ENCODE measurements at places on chromosomes 12 and 14.

DNA sequence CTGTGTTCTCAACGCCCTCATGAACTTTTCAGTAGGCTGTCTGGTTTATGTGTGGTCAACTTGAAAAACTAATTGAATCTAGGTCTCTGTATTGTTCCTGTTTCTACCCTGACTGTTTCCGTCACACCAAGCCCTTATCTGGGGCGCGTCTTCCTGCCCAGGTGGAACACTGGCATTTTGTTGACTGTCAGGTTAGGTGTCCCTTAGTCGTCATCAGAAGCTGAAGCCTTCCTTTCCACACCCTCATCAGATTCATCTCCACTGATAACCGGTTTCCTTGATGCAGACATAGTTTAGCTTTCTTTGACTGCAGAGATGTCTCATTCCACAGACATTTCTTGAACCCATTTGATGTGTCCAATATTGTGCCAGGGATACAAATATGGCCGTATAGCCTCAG, 96.5 kb downstream of the DUSP16 start:
- DNase-seq: peak; percentile 42

GRCh38 chr14:105042813-105043212, 21.9 kb upstream of the CDCA4 start:
- no peak for DNase-seq

DNA sequence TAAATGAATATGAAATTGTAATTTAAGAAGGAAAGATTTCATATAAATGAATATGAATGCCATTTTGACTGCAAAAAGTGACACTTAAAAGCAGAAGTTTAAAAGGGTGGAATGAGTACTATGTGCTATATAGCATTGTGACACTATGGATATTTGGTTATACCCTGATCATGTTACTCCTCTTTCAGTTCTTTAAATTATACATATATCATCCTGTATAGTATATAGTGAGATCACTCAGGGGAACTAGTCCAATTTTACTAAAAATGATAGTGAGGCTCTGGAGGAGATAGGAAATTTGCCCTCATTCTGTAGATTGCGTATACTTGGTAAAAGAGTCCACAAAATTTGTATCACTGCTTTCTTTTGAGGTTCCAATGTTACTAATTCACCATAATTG, 155.7 kb upstream of the BTG1 start:
- DNase-seq: no peak

- no peak for DNase-seq
Observed at GRCh38 chr14:65351493-65352194, 60.9 kb upstream of the FUT8 start.

DNA sequence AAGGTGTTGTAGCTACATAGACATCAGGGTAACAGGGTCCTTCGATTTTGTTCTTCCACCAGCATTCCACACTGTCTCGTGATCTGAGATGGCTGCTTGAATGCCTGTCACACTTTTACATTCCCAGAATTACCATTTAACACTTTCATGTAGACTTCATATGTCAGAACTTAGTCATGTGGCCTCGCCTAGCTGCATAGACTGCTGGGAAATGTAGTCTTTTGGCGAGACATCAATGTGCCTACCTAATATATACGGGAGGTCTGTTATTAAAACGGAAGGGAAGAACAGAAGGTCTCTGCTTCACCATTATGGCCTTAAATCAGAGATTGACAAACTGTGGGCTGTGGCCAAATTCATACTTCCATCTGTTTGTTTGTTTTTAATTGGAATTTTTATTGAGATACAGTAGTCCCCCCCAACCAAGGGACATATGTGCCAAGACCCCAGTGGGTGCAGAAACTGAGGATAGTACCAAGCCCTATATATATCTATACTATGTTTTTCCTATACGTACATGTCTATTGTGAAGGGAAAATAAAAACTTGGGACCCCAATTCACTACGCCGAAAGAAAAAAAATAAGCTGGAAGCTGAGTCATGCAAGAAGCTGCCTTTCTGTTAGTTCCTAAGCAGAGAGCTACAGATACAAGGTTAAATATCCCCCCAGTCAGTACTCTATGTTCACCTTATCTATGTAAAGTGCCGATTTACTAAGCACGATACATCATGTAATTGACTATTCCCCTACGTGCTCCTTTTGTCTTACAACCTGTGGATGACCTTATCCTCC, 11.3 kb upstream of the HRK start:
- DNase-seq: no peak

DNA sequence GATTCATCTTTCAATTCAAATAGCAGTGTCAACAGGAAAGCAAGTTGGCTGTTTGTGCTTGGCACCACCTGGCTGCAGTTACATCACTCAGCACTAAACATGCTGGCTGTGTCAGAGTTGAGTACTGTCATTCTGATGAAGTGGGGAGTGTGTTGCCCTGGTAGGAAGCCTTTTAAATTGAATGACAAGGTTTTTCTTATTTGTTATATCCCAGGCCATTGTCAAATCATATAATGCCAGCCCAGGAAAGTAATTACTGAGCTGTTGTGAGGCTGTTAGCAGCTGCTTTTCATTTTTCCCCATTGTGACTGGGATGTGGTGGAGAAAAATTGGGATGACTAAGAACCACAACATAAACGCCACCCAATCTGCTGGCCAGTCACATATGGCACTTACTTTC, 106.5 kb upstream of the PRKD1 start:
- DNase-seq: no peak

GRCh38 chr14:77099425-77100167, 1.5 kb downstream of the CIPC start:
- no peak for DNase-seq

DNA sequence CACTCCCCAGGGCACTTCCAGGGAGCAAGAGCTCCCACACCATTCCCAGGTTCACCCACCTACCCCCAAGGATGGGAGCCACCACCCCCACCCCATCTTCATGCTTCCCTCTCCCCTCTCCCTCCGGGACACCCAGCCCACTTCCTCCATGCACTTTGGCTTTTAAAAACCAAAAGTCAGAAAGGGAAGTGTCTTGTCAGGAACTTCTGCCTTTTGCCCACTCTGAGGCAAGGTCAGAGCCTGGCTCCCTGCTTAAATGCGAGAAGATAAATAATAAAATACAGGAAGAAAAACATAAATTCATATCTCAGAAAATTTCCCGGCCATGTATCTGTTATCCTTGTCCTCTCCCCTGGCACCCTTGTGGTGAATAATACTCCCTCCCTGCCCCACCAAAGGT, 81.6 kb downstream of the PTGER2 start:
- DNase-seq: no peak

GRCh38 chr14:99157676-99158075, 114.3 kb downstream of the BCL11B start:
- DNase-seq: no peak

- peak; percentile 33 for DNase-seq
Observed at GRCh38 chr14:91413547-91414474, 3.8 kb downstream of the CCDC88C start.

- DNase-seq: no peak
Observed at GRCh38 chr14:52935833-52936232, 15.0 kb downstream of the FERMT2 start.

- DNase-seq: no peak
Observed at GRCh38 chr14:62455446-62455845, 589.8 kb downstream of the KCNH5 start.

DNA sequence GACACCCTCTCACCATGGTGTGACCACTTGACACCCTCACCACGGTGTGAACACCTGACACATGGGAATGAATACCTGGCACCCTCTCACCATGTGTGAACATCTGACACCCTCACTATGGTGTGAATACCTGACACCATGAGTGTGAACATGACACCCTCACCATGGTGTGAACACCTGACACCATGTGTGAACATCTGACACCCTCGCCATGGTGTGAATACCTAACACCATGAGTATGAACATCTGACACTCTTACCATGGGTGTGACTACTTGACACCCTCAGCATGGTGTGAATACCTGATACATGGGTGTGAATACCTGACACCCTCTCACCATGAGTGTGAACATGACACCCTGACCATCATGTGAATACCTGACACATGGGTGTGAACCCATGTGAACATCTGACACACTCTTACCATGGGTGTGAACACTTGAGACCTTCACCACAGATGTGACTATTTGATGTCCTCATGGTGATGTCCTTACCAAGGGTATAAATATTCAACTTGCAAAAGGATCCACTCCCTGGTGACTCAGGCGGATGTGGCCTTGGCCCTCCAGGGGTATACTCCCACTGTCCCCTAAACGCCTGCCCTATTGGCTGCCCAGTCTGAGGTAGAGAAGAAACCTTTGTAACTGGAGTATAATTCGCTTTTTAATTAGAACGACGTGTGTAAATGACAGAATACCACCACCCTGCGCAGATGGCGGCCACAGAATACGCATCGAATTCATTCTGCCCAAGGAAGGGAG, 29.1 kb downstream of the RFLNA start:
- no peak for DNase-seq

DNA sequence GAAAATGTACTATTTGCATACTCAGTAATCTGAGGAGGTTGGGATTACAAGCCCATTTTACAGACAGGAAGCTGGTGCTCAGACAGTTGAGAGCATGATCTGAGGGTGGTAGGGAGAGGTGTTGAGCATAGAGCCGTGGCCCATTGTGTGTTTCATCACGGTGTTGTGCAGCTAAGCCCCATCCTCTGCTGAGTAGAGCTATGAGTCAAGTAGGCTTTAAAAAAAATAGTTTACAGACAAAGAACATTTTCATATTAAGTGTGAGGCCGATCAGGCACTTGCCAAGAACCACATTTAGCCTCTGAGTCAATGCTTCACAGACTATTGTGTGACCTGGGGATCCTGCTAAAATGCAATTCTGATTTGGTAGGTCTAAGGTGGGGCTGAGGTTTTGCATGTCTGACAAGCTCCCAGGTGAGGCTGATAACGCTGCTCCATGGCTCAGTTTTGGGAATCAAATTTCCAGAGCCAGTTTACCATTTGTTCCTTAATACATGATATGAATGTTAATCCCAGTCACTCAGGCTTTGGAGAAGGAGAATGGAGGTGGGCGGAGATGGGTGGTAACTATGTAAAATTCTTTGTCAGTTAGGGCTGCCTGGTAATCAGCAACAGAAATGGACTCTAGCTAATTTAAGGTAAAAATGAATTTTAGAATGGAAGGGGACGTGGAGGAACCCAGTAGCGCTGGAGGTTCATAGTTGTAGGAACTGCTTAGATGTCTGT, 22.2 kb downstream of the ZNF664 start:
- no peak for DNase-seq
